ENCODE measurements at places on chromosomes 16 and 17.

DNA sequence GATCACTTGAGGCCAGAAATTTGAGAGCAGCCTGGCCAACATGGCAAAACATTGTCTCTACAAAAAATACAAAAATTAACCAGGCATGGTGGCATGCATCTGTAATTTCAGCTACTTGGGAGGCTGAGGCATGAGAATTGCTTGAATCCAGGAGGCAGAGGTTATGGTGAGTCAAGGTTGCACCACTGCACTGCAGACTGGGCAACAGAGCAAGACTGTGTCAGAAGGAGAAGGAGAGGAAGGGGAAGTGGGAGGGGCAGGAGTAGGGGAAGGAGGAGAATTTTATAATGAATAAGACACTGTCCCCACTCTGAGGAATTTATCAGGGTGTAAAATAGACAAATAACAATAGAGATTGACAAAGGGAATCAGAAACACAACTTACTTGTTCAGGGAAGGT lies 440.6 kb upstream of the DYNLRB2 start:
- DNase-seq: no peak

DNA sequence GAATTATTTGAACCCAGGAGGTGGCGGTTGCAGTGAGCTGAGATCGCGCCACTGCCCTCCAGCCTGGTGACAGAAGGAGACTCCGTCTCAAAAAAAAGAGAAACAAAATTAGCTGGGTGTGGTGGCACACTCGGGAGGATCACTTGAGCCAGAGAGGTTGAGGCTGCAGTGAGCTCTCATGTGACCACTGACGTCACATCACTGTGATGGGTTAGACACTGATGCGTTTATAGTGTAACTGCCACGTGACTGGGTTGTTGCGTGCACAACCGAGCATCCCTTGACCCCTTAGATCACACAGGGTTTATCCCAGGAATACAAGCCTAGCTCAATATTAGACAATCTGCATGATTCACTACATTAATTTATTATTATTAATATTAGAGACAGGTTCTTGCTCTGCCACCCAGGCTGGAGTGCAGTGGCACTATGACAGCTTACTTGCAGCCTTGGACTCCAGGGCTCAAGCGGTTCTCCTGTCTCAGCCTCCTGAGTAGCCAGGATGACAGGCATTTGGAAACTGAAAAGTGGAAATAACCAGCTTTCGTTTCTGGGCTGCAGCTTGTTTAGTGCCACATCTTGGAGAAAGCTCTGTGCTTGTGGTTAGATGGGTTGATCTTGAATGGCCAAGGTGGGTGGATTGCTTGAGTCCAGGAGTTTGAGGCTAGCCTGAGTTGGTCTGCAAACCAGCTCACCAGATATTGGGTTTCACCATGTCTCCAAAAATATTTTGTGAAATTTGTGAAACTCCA lies 26.4 kb upstream of the ABR start:
- DNase-seq: no peak

GRCh38 chr16:87704754-87705353 lies 60.9 kb downstream of the KLHDC4 start:
- no peak for DNase-seq

DNA sequence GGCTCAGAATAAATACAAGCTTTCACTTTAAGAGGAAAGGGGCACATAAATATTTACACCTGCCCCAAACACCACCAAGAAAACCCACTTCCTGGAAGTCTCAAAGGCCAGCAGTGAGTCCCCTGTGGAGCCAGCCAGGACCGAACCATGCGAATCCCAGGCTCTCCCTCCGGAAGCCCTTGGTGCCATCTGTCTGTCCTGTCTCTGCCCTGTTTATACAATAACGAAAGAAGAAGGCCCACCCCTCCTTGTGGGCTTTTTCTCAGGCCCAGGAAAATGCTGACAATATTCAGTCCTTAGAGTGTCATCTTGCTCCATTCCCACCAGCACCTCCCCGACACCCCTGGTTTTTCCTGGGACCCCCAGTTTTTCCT lies 3.6 kb upstream of the SLC6A4 start:
- DNase-seq: no peak

GRCh38 chr17:1188812-1189504 lies 9.2 kb upstream of the ABR start:
- DNase-seq: no peak

DNA sequence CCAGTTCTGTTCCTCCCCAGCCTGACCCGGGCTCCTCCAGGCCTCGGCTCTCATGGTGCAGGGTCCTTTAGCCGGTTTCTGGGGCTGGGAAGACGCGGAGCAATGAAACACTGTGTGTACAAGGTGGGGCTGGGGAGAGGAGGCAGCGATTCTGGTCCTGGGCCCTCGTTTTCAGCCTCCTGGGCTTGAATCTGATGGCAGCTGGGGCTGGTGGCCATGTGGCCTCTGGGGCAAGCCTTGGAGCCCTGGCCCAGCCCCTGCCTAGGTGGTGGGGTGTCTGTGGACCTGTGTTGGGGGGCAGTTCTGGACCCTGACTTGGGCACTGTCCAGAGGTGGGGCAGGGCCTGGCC lies 4.1 kb downstream of the FOXJ1 start:
- no peak for DNase-seq

DNA sequence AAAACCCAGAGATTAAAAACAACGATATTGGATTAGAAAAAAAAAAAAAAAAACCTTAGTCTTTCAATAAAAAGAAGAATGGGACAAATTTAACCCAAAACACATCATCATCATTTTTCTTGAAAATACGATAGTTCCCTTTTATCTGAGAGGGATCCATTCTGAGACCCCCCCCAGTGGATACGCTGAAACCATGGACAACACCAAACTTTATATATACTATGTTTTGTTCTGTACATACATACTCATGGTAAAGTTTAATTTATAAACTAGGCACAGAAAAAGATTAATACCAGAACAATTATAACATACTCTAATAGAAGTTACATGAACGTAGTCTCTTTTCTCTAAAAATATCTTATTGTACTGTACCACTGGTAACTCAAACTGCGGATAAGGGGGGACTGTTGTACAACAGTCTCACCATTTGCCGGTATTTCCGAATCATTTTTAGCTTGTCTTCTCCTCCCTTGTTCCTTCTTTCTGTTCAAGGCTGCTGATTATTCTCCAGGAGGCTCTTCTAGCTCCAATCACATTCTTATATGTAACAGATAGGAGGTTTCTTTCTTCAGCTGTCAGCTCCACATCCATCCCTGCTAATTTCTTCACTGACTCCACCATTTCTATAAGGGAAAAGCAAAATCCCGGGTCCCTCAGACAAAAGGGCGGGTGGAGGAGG lies 37.0 kb downstream of the RNF135 start:
- DNase-seq: no peak

GRCh38 chr17:79814974-79815835 lies 18.3 kb upstream of the CBX8 start:
- no peak for DNase-seq

DNA sequence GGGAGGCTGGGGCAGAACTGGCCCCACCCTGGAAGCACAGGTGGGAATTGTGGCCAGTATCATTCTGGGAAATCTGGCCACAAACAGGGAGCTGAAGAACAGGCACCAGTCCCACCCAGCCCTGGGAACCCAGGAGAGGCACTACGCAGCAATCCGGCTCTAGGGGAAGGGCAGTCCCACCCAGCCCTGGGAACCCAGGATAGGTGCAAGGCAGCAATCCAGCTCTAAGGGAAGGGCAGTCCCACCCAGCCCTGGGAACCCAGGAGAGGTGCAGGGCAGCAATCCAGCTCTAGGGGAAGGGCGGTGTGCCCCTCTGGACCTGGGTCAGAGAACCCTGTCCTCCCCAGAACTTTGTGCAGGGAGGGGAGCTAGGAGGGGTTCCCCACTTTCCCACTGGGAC lies 7.1 kb downstream of the DRC3 start:
- no peak for DNase-seq

- DNase-seq: peak; percentile 52
Observed at GRCh38 chr16:19804538-19805323, 79.9 kb downstream of the GPRC5B start.

GRCh38 chr17:63434951-63435571 lies 11.0 kb downstream of the CYB561 start:
- DNase-seq: peak; percentile 35

- DNase-seq: no peak
Observed at GRCh38 chr16:11557801-11558200, 28.9 kb downstream of the LITAF start.

- no peak for DNase-seq
Observed at GRCh38 chr17:80097844-80098691, 3.3 kb upstream of the GAA start.

DNA sequence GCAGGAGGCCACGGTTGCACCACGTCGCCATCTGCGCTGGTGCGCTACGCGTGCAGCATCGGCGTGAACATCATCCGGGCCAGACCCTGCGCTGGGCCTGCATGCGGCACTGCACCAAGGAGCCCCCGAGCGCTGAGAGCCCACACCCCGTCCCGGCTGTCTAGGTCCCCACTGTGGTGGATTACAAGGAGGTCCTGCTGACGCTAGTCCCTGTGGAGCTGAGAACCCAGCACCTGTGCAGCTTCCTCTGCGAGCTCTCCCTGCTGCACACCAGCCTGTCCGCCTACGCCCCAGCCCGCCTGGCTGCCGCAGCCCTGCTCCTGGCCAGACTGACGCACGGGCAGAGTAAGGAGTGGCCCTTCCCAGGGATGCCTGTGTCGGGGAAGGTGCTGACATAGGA lies 10.8 kb upstream of the TEDC2 start:
- no peak for DNase-seq

DNA sequence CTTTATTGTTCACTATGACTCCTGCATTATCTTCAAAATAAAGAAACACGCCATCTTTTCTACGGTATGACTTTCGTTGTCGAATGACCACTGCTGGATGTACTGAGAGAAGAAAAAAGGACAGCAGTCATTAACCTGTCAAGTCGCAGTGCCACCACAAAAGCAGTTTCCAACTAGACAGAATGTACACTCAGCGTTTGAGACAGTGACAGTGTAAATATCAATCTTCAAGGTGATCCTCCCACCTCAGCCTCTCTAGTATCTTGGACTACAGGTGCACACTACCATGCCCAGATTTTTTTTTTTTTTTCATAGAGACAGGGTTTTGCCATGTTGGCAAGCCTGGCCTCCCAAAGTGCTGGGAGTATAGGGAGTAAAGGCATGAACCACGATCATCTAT lies 3.1 kb downstream of the RPL23 start:
- no peak for DNase-seq

DNA sequence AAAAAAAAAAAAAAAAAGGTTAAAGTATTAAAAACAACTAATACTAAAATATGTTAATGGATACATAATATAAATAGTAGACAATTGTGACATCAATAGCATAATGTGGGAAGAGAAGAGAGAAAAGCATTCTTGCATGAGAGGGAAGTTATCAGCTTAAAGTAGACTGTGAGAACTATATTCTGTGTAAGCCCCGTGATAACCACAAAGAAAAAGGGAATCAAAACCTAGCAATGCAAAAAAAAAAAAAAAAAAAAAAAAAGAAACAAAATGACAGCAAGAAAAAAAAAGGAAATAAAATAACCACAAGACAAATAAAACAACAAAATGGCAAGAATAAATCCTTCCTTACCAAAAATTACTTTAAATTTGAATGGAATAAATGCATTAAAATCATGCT lies 39.8 kb upstream of the MYLK3 start:
- DNase-seq: no peak

DNA sequence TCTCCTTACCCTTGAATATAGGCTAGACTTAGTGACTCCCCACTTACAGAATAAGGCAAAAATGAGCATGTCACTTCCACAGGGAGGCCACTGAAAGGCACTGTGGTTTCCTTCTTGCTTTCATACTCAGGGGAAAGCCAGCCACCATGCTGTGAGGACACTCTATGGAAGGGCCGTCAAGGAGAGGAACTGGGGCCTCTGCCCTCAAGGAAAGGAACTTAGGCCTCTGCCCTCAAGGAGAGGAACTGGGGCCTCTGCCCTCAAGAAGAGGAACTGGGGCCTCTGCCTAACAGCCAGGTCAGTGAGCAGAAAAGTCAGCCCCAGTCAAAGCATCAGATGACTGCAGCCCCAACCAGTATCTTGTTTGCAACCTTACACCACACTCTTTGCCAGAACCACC lies 30.1 kb downstream of the VPS35 start:
- DNase-seq: peak; percentile 31

- DNase-seq: peak; percentile 90
Observed at GRCh38 chr17:59753522-59754467, 46.3 kb downstream of the VMP1 start.

DNA sequence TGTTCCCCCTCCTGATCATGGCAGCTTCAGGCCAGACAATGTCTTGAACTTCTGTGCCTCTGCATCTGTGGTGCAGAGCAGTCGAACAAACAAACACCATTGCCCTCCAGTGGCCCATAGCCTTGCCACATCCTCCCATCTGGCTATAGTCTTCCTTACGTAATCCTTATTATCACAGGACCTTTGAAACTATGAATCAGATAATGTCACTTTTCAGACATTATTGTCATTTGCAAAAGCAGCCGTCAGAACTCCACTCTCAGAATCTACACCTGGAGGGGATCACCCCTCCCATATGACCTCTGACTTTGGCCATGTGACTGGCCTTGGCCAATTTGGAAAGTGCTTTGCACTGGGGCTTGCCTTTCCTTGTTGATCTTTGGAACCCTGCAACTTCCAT lies 387.3 kb downstream of the MAF start:
- DNase-seq: no peak

DNA sequence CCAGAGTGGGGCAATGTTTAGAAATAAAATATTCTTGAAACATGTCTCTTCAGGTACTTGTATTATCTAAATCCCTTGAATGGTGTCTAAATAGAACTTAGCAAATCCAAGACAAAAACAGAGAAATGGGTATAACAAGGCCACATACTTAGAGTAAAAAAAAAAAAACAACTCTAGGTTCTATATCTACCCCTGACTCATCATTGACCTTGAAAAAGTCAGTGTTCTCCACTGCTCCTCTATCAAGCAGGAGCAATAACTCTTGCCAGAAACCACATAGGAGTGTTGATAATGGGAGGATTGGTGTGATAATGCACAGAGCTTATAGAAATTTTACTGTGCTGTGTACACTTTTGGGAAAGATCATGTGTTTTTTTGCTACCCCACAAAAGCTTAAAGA lies 296.6 kb upstream of the PMFBP1 start:
- no peak for DNase-seq

- no peak for DNase-seq
Observed at GRCh38 chr17:28849281-28849680, 5.5 kb upstream of the ERAL1 start.

GRCh38 chr17:4994081-4994595 lies 3.2 kb downstream of the INCA1 start:
- DNase-seq: no peak

Measured in CD4-positive, alpha-beta T cell treated with Interleukin-4 for 4 hours (primary cell).